IMR-90 (cell line): ENCODE measurements at places on chromosomes 12 and 14. TPM values are rescaled to one million over a fixed set of nuclear protein-coding genes. Genes with fewer than 3 reads are reported as not detected.

DNA sequence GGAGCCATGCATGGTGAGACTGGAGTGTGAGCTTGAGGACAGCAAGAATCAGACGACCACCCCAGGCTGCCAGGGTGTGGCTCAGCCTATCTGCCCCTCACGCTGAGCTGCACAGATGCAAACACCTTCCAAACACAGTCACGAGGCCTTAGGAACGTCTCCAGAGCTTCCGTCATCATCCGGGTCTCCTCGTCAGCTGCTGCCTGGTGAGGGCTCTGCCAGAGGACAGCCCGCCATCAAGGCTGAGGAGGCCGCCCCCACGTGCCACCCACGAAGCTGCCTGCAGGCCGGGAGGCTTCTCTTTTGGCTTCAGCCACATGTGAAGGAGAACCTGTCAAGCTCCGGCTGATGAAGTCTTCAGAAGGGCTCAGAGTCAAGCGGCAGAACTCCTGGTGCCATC lies 13.4 kb downstream of the DDX51 start:
- no peak for DNase-seq

PLBD1 gene
- not detected in 2 replicates for polyA plus RNA-seq

- peak; percentile 47 for DNase-seq
These were observed 93.8 kb downstream of the MED13L start for GRCh38 chr12:116183741-116184141.

- DNase-seq, result no peak
These were observed 29.5 kb upstream of the EVL start for GRCh38 chr14:100035700-100036099.

EML1 gene
- 11.6 and 14.0 TPM in 2 replicates for polyA plus RNA-seq

DNA sequence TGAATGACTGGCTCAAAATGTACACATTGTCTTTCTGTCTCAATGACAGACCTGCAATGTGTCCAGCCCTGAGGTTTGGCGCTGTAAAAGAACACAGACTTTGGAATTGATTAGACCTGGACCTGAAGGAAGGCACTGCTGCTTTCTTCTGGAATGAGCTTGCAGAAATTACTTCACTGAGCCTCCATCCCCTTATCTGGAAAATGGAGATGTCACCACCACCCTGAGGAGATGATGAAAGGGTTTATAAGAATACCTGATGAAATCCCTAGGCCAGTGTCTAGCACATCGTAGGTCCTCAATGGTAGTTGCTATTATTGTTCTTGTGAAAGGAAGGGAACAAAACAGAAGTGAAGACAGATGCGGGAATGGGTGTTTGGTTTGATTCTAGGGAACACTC lies 9.7 kb upstream of the WSB2 start:
- no peak for DNase-seq

CCDC38 gene
- not detected in 2 replicates for polyA plus RNA-seq

- DNase-seq, result peak; percentile 41
These were observed 105.1 kb upstream of the TMEM260 start for GRCh38 chr14:56474419-56475022.

DNA sequence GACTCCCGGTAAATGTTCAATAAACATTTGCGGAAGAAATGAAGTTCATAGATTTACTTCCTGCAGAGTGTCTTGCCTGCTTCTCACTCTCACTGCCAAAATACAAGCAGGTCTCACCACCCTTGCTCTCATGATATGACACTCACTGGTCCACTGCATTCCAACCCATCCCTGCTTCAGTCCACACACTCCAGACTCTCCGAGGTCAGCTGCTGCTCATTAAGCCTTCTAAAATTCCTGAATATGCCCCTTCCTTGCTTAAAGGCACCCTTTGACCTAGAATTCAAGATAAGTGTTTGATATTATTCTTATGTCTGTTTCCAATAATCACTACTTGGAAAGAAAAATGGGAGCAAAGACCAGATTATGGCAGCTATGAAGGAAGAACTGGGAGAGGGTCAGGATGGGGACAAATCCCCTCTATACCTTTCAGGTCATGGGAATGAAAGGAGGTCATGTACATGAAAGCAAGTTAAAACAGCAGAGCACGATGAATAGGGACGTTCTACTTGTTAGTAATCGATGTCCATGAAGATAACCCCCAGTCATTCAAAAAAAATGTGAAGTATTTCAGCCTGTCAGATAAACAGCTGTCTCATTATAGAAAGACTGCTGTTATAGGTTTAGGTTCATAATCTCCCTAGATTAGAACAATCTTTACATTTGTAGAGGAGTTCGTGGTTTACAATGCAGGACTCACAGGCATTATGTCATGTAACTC lies 10.5 kb upstream of the NID2 start:
- peak; percentile 71 for DNase-seq

GPR65 gene
- 0.05 TPM in 1 of 2 replicates, not detected in the other for polyA plus RNA-seq

DNA sequence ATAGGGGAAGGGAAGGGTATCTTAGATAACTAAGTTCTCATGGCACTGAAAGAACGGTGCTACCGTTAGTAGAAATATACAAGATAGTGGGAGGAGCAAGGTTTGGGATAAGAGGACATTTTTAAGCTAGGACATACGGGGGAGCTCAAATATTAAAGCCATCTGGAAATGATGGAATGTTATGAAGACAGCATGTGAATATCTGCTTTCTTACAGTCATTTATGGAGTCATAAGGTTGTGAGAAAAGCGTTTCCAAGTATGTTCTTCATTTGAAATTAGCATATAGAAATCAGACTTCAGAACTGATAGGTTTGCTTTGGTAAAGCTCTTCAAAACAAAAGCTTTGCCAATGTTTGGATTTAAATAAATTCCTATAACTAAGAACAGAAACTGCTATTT lies 62.3 kb downstream of the OTOGL start:
- DNase-seq, result no peak

- no peak for DNase-seq
These were observed 238.7 kb upstream of the SEL1L start for GRCh38 chr14:81772381-81772780.
